Activated CD4-positive, alpha-beta T cell treated with anti-CD3 and anti-CD28 coated beads, Interleukin-2, amount 50 U/mL, for 16 hours (primary cell): ENCODE measurements at places on chromosomes 11 and 22.

GRCh38 chr11:60970369-60970774, 1.1 kb upstream of the CD6 start:
- DNase-seq, result peak; percentile 79

DNA sequence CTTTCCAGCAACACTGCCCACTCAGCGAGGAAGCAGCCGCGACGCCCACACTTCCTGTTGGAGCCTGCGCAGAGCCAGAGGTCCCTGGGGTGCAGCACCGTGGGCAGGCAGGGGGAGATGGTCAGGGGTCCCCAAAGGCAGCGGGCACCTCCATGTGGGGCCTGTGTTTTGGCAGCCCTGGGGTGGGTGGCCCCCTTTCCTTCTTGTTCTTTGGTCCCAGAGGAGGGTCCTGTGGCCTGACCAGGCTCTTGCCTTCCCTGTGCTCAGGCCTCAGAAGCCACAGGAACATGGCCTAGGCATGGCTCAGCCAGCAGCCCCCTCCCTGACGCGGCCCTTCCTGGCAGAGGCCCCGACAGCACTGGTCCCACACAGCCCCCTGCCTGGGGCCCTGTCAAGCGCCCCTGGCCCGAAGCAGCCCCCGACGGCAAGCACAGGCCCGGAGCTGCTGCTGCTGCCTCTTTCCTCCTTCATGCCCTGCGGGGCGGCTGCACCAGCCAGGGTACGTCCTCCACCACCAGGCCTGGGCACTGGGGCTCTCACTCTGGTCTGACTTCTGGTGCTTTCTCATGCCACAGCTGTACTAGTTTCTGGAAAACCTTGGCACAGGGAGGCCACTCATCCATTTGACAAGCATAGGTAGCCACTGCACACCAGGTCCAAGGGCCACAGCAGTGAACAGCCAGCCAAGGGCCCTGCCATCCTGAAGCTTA, 47.1 kb downstream of the PISD start:
- no peak for DNase-seq

DNA sequence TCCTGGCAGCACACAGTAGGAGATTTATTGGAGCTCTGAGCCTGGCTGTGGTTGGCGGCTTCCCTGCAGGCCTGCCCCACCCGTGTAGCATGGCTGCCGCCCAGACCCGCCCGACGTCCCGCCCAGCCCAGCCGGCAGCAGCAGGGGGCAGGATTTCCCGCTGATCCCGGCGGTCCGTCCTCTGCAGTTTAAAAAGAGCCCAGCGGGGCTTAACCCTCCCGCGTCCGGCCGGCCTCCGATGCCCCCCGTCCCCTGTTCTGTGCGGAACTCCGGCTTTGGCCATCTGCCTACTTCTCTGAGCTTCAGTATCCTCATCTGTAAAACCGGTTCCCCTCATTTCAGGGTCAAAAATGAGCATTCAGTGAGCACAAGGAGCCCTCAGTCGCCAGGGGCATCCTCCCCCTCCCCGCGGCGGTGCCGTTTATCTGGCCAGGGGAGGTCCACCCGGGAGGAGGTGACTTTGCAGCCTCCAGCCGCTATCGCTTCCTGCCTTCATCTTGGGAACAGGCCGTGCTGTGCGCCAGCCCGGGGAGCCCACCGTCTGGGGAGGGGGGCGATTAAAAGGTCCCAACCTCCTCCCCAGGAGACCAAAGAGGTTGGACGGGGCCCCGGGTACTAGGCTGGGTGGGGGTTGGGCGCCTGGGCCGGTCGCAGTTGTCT, at the start of gene GAS2L1:
TSS of gene GAS2L1 (plus strand) at position 476 of the 660 bp plus-strand sequence. CDS start 1,456 bp downstream, outside the sequence.
- peak; percentile 47 for DNase-seq

- peak; percentile 34 for DNase-seq
Observed at GRCh38 chr22:29689880-29690213, 30.0 kb upstream of the CABP7 start.

DNA sequence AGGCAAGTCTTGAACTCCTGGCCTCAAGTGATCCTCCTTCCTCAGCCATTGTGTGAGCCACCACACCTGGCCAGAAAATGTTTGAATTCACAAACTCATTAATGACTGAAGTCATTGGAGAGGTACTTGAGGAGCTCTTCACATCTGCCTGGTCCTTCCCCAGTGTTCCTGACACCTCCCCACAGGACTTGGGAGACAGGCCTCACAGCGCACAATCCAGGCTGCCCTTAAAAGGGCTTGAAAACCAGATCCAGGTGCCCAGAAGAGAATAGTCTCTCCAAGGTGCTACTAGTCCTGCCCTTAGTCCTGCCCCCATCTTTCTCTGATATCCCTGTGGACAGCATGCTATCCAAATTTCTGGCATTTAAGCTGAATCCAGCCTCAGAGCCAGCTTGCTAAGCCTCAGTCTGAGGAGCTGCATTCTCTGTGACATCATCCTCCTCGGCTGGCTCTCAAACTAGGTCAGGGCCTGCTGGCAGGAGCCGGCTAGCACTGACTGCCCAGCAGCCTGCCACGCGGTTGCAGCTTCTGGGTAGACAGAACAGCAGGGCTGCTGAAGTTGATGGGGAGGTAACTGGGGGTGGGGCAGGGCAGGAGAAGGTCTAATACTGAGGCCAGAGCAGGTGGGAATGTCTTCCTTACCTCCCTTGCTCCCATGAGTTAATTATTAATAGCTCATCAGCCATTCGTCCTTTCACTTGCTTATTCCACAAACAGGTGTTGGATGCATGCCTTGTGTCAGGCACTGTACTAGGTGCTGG, 35.3 kb upstream of the NECTIN1 start:
- no peak for DNase-seq

GRCh38 chr11:9604134-9604533, 30.7 kb downstream of the WEE1 start:
- no peak for DNase-seq

GRCh38 chr22:42967933-42968332, 47.0 kb downstream of the PACSIN2 start:
- no peak for DNase-seq

DNA sequence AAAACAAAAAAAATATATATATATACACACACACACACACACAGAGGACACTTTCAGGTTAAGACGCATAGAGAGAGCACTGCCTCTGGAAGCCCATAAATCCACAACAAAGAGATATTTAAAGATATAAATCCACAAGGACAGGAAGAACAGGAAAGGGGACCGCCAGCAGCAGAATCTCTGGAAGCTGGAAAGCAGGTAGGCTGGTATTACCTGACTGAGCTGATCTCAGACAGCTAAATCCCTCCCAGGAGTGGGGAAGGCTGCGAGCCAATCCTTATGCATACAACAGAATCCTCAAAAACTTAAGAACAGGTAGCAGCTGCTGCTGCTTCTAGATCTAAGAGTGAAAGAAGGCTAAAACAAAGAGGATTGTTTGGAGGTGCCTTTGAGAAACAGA, 1.8 kb upstream of the MCAT start:
- DNase-seq, result no peak

DNA sequence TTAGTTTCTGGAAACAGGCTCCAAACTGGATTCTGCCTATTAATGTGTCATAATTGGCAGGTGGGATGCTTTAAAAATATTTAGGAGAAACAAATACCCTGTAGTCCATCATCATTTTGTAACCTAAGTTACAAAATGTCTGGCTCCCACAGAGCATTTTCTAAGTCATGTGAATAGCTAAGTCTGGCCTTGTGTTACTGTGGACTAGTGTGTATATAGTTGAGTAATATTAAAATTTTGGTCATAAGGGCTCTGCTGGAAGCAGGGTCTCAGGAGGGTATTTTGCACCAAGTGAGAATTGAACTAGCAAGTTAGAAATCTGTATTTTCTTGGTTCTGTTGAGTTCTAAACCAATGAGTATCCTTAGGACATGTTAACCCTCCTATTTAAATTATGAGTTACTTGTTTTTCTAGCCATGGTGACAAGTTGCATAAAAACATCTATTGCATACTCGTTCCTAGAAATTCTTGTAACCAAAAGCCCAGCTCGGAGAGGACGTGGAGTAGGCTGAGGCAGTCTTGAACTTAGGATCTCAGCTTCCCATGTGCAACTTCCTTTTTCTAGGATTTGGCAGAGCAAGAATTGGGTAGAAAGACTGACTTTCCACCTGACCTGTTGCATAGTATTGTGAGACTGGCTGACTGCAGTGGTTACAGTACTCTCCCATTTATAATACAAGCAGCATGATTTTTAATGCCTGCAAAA, 5.4 kb downstream of the PTPMT1 start:
- no peak for DNase-seq

- DNase-seq, result no peak
Observed at GRCh38 chr11:66316849-66317251, at the start of gene CD248. CD248 (minus strand) TSS chr11:66317044; CDS start chr11:66317027, 17 bp downstream.

GRCh38 chr11:133928628-133929059, 28.1 kb downstream of the IGSF9B start:
- DNase-seq, result peak; percentile 93

DNA sequence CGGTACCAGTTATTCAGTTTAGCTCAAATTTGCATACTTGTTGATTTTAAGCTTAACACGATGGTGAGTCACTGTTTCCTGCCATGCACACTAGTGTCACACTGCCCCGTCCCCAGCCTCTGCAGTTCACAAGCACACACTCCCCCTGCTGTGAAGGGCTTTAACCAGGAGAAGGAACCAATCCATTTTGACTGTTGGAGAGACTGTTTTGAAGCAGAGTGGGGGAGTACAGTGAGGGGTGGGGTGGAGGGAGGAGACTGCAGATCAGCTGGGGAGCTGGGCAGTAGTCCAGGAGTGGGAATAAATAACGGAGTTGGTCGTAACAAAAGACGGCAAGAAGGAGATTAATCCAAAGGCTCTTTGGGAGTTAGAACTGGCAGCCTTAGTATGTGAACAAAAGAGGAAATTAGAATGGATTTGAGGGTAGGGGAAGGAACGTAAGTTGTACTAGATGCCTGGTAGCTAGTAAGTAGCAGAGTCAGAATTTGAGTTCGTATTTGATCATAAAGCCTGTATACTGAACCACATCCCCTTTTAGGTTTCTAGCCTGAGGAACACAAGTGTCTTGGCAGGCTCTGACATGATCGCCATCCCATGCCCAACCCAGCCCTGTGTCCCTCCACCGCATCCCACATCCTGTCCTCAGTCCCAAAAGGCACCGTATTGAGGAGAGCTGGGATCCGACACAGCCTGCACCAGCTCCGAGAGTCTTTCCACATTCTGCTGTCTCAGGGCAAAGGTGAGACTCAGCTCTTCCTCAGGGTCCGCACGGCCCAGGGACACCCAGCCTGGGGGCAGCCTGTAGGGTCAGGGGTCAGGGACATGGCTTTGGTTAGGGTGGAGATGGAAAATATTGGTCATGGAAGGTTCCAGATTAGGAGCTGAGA, 862 bp downstream of the TPP1 start:
- peak; percentile 79 for DNase-seq

DNA sequence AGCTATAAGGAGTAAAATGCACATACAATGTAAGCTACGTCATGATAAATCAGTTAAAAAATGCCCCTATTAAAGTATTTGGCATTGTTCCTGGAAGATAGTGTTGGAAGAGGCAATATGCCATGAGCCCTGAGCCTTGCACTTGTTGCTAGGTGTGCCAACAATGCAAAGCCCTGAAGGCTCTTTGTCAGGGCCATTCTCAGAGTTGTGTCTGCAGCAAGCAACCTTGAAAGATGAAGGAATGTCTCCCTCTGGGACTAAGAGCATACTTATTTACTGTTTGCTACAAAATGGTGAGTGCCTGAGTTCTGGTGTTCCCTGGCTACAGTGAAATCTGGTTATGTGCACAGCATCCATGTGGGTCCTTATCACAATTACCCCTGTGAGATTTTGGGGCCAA, 322.3 kb upstream of the FAT3 start:
- no peak for DNase-seq

- no peak for DNase-seq
Observed at GRCh38 chr11:46741600-46742484, 22.8 kb downstream of the F2 start.

GRCh38 chr11:67638535-67639437, 777 bp downstream of the TBX10 start:
- no peak for DNase-seq

DNA sequence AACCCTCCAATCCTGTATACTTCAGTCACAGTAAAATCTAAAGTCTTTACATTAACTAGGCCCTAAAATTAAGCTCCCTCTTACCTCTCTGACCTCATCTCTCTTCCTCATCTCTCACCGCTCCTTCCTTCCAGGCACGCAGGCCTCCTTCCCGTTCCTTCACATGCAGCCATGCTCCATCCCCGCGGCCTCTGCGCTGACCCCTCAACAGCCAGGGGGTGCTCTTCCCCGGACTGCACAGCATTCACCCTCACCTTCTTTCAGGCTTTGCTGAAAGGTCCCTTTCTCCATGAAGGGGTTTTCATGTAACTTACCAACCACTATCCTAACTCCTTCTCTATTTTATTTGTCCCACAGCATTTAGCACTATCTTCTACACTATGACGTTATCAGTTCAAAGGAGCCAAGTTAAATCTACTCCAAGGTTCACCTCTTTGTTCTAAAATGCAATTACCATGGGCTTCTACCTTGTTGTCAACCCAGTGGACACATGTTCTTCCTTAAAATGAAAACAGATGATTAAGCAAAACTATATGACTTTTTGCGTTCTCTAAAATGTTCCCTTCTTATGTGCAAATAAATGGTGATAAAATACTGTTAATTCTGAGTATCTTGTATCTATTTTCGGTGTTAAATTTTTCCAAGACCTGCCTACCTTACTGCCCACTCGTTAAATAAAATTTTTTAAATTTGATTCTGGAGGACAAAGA, 57.8 kb upstream of the APOA1 start:
- no peak for DNase-seq

- DNase-seq, result no peak
Observed at GRCh38 chr22:45997077-45997776, 20.3 kb upstream of the WNT7B start.

- DNase-seq, result no peak
Observed at GRCh38 chr22:43235445-43236409, 48.8 kb upstream of the TTLL12 start.

DNA sequence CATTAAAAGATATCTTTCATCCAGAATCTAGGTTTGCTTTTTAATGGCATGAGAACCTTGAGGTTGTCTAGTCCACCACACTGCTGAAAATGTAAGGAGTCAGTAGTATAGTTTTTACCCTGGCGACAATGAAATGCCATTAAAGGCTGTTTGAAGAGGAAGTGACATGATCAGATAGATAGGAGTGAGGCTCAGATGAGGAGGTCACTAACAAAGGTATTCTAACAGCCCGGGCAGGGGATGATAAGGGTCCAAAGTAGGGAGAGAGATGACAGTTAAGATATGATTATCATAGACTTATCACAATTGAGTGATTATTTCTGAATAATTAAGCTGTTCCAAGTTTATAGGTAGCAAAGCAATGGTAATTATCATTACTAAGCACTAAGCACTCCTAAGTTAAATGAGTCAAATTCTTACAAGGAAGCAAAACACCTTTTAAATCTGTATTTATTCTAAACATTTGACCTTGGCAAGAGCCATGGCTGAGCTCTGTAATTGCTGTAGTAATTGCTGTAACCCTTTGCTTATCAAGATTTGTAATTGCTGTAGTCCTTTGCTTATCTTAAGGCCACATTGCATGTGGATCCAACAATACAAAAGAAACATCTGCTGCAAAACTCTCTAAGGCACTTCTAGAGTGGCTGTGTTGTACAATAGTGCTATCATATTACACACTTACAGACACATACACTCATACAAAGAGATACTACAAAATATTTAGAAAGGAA, 92.6 kb downstream of the ENTHD1 start:
- DNase-seq, result no peak
